Melanocyte of skin (primary cell): ENCODE measurements at places on chromosomes 16 and 17. TPM values are rescaled to one million over a fixed set of nuclear protein-coding genes. Genes with fewer than 3 reads are reported as not detected.

C1QTNF8 gene
- not detected in 2 replicates for total RNA-seq

ADCY9 gene
- total RNA-seq = 20.7 and 21.3 TPM in 2 replicates

DNAH9 gene
- total RNA-seq = 1.7 and 3.2 TPM in 2 replicates

FOXN1 gene
- not detected in 2 replicates for total RNA-seq

EPX gene
- total RNA-seq = not detected in 2 replicates

SMPD3 gene
- 0.34 TPM in 1 of 2 replicates, not detected in the other for total RNA-seq

MEOX1 gene
- not detected in 2 replicates for total RNA-seq

MAP2K3 gene
- 20.0 and 28.7 TPM in 2 replicates for total RNA-seq

ZG16B gene
- total RNA-seq = not detected in 2 replicates

XAF1 gene
- 150 and 215 TPM in 2 replicates for total RNA-seq

KCNH4 gene
- total RNA-seq = not detected in 2 replicates

TSPOAP1 gene
- total RNA-seq = 1.8 and 2.8 TPM in 2 replicates

ORMDL3 gene
- 21.3 and 29.5 TPM in 2 replicates for total RNA-seq
